ENCODE measurements at places on chromosomes 3 and 15.

DNA sequence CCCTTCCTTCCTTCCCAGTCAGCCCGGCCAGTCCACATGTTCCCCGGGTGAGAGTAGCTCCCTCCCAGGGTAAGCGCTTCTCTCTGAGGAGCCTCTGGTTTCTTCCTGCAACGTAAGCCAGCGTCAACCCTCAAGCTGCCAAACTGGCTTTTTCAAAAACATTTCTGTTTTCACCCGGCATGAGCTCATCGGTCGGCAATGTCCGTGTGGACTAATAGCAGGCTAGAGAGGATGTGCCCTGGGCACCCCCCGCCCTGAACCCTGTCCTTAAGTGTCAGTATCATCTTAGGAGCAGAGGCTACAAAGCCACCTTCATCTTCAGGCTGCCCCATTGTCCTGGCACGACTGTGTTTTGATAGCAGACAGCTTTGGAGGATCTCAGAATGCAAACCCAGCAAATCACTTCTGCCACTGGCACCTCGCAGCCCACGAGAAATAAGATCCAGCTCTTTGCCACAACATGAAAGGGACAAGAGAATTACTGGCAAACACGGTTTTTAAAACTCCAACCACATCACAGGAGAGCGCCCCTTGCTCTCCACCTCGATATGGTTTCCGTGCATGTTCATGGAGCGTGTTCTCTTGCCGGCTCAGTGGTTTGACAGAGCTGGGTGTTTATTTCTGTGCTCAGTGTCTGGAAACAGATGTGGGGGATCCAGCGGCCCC, 9.9 kb downstream of the ALDH1A3 start:
- no peak for DNase-seq

DNA sequence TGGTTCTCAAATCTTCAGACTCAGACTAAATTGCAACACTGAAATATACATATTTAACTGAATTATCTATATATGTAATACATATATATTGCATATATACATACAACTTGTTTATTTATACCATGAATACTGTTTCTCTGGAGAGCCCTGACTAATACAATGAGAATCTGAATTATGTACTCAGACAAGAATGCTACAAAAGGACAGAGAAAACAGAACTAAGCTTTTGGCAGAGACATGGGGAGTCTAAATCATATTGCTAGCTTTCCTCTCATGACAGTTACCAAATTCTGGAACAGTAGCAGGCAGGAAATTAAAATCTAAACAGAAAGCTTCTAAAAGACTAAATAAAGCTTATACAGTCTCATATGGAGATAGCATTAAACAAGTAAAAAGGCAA, 142.4 kb upstream of the KCNMB2 start:
- no peak for DNase-seq

DNA sequence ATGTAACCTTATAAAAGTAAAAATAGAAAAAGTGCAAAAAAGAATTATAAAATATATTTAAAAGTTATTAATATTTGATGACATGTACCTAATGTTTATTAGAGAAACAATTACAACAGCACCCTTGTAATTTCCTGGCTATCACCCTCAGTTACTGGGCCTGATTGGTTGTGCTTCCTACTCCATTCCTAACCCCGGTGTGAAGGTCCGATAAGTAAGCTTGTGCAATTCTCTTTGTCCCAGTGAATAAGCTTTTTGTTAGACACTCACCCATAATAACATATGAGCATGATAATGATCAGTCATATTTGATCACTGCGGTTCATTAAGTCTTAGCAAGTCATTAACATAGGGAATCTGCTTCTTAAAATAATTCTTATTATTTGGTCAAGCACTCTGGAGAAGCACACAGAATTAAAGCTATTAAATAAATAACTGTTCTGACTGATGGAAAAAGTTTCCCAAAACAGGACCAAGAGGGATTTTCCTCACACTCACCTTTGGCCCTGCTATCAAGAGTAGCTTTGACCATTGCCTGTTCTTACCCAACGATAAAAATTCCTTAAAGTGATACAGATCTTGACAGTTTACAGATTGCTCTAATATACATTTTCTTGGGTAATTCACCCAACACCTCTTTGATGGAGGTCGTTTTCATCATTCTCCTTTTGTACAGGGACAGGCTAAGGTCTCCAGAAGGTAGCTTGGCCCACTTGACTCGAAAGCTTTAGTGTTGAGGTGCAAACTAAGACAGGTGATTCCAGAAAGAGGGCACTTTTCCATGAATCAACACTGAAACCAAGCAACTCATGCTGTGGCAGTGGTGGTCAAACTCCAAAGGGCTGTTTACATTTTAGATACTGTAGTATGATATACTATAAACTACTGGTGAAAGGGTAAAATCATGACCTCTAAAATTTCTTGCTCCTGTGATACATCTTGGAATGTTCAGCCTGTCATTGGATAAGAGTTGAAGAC, 543.0 kb upstream of the KCNMB2 start:
- no peak for DNase-seq

DNA sequence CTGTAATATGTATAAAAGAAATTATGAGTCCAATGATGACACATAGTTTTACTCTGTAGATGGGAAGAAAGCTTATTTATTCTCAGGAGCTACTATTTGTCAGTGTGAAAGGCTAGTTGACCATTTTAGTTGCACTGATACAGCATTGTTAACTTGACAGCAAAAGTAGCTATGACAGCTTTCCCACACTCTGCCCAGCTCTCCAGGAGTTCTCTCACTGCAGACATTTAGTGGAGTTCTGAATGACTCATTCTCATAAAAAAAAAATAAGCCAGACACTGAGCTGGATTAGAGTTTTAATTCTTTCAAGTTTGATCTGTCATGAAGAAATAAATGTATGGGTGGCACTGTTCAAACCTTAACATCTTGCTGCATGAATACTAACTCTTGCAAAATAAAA, 77.2 kb upstream of the CFAP20DC start:
- DNase-seq: no peak

DNA sequence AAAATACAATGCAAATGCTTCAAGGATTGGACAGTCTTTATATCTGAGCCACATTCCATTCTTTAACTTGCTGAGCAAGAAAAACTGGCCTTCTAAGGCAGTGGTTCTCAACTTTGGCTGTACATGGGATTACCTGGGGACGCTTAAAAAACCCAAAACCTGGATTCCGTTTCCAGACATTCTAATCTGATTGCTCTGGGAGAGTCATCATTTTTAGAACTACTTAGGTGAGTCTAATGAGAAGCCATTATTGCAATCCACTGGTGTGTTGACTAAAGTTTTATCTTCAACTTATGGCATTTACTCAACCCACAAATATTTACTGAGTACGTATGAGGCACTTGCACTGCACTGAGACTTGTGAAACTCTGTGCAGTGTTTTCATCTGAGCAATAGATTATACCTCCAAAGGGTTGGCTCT, 195.7 kb upstream of the ATP11B start:
- DNase-seq: no peak

DNA sequence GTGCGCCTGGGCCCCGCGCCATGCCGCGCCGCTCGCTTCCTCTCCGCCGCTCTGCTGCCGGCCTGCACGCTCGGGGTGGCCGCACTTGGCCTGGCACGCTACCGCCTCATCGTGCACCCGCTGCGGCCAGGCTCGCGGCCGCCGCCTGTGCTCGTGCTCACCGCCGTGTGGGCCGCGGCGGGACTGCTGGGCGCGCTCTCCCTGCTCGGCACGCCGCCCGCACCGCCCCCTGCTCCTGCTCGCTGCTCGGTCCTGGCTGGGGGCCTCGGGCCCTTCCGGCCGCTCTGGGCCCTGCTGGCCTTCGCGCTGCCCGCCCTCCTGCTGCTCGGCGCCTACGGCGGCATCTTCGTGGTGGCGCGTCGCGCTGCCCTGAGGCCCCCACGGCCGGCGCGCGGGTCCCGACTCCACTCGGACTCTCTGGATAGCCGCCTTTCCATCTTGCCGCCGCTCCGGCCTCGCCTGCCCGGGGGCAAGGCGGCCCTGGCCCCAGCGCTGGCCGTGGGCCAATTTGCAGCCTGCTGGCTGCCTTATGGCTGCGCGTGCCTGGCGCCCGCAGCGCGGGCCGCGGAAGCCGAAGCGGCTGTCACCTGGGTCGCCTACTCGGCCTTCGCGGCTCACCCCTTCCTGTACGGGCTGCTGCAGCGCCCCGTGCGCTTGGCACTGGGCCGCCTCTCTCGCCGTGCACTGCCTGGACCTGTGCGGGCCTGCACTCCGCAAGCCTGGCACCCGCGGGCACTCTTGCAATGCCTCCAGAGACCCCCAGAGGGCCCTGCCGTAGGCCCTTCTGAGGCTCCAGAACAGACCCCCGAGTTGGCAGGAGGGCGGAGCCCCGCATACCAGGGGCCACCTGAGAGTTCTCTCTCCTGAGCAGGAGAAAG, 951 bp downstream of the GPR62 start:
- DNase-seq: peak; percentile 40

GRCh38 chr15:41562784-41563198, 3.8 kb downstream of the TYRO3 start:
- no peak for DNase-seq

DNA sequence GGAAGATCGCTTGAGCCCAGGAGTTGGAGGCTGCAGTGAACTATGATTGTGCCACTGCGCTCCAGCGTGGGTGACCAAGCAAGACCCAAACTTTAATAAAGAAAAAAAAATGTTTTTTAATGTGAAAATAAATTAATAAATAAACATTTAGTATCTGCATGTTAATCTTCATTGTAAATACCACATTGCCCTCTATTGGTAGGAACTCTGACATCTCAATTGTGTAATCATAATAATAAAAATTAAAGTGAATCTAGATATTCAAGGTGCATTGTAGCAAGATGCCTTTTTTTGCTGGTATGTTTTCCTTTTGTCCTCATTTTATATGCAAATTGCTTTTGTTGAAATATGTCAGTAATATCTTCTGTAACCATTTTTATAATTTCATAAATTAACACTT, 95.0 kb upstream of the LIMD1 start:
- peak; percentile 52 for DNase-seq

- peak; percentile 73 for DNase-seq
These were observed 5.9 kb downstream of the STARD9 start for GRCh38 chr15:42581272-42581730.
